ENCODE measurements at places on chromosomes 1 and 21.

GRCh38 chr1:107548276-107548675 is 407.4 kb downstream of the NTNG1 start:
- no peak for ATAC-seq

- no peak for ATAC-seq
Observed at GRCh38 chr1:164154622-164155021, 404.4 kb upstream of the PBX1 start.

- ATAC-seq = no peak
Observed at GRCh38 chr1:37272626-37273025, 201.8 kb upstream of the ZC3H12A start.

GRCh38 chr1:241081473-241081872 is 275.5 kb downstream of the RGS7 start:
- ATAC-seq = no peak

GRCh38 chr1:41623736-41624135 is 139.3 kb upstream of the EDN2 start:
- no peak for ATAC-seq

GRCh38 chr1:20197329-20197791 is 11.0 kb upstream of the PLA2G2C start:
- no peak for ATAC-seq

GRCh38 chr1:110460253-110461220 is 9.6 kb downstream of the PROK1 start:
- peak; percentile 77 for ATAC-seq

GRCh38 chr1:212624976-212625501 is 16.5 kb downstream of the ATF3 start:
- ATAC-seq = no peak

All from gastroesophageal sphincter (tissue), 4 donors.